CD4-positive, alpha-beta T cell treated with Interleukin-2 at 100 ng/mL for 4 hours (primary cell): ENCODE measurements at places on chromosomes 16 and 17.

DNA sequence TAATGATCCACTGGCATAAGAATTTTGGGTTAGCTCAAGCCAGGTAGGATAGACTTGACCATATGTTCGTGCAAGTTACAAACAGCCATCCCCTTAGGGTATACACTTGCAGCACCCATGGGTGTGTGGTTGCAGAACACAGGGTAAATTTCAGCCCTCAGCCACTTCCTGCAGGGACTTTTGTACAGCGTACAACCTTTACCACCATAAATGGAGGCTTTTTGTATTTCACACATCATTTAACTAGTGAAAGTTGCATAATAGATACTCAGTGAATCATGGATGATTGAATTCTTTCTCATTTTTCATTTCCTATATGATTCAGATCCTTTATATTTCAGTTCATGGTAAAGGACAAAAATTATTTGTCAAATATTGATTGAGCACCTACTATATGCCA is 473.9 kb downstream of the CDH13 start:
- DNase-seq, result no peak

- DNase-seq, result no peak
These were observed 17.3 kb upstream of the ENDOV start for GRCh38 chr17:80397686-80398085.

DNA sequence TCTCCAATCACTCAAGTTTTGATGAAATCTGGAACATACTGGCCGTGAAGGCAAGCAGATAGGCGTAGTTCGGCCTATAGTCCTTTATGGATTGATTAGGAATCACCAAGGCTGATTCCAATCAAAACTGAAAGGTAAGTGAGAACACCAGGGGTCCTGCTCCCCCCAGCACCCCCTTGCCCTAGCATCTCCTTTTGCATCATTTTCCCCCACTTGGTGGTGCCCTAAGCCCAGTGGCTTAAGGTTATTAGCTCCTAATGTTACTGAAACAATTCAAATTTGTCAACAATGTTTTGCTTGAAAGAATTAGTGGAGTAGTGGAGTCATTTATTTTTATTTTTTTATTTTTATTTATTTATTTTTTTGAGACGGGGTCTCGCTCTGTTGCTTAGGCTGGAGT is 4.9 kb downstream of the SLFN14 start:
- DNase-seq, result no peak

DNA sequence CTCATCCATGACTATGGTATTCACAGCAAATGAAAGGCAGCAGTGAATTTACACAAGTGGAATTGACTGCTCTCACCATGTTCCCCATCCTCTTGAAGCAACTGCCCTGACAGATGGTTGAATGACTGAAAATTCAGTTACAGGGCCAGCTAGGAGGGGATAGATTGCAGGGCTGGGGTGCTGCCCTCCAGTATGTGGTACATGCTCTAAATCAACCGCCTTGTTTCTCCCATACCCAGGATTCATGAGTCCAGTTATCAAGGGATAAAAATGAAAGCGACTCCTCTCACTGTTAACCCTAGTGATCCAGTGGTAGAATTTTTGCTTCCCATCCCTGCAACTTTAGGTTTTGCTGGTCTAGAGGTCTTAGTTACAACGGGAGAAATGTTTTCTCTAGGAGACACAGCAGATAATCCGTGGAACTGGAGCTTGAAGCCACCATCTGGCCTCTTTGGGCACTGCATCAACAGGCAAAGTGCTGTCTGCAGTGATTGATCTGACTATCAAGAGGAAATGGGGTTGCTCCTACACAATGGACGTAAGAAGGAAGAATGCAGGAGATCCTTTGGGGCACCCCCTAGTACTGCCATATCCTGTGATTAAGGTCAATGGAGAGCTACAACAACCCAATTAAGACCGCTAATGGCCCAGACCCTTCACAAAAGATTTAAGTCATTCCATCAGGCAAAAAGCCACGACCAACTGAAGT is 32.0 kb downstream of the SCPEP1 start:
- DNase-seq, result peak; percentile 49

DNA sequence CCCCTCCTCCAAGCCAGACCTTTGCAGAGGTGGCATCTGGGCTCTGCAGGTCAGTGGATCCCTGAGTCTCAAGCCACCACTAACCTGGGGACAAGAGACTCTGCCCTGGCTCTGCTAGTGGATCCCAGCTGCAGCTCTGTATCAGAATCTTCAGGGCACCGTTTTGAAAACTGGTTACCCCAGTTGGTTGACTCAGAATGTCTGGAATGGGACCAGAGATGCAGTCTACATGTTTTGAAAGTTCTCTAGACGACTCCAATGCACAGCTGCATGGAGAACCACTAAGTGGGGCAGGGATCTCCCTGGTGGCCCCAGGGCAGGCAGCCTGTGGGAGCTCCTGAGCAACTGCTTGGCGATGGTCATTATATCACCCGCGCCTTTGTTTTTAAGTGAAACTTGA is 34.1 kb upstream of the ADORA2B start:
- DNase-seq, result no peak

GRCh38 chr17:4789701-4789950 is 862 bp downstream of the GLTPD2 start:
- DNase-seq, result no peak

- DNase-seq, result peak; percentile 18
These were observed 421 bp downstream of the STAT3 start for GRCh38 chr17:42387661-42388380.

- DNase-seq, result no peak
These were observed 15.2 kb downstream of the NUP93 start for GRCh38 chr16:56744996-56745640.

GRCh38 chr16:54696970-54697369 is 233.7 kb upstream of the IRX5 start:
- DNase-seq, result no peak

DNA sequence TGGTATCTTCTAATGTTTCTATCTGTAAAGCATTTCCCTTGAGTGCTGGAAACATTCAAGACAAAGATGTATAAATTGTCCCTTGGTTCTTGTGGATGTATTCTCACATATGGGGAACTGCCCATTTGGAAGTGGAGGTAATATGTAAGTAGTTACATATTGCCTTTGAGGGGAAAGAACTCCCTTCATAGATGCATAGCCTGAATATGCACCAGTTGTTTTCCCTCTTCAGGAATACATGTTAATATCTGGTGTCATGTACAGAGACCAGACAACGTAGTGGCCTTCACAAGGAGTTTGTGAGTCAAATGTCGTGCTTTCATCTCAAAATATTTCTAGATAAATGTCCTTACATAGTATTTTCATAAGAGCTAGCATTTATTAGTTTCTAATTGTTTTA is 213.5 kb downstream of the BCAS3 start:
- no peak for DNase-seq

DNA sequence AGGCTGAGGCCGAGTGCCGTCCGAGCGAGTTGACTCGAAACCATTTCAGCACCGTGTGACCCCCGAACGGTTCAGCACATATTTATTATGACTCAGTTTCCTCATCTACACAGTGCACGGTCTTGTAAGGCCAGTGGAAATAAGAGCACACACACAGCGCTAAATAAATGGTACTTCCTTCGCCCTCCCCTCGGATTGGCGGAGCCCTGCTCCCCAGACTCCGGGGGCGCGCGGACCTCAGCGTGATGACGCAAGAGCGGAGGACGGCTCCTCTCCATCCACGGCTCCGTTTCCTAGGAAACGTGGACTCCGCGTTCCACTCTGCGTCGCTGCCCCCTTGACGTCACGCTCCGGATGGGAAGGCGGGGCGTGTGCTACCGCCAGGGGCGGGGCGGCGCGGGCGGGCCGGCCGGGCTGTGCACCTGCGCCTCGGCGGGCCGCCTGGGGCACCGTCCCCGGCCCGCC is at the start of gene PARD6A:
Gene PARD6A (plus strand): TSS at position 397 of the 465 bp plus-strand sequence. CDS start 79 bp downstream, outside the sequence.
- peak; percentile 97 for DNase-seq

- no peak for DNase-seq
These were observed 616 bp downstream of the PTX4 start for GRCh38 chr16:1488054-1488601.

GRCh38 chr17:4617090-4617489 is 24.4 kb downstream of the ALOX15 start:
- DNase-seq, result no peak

DNA sequence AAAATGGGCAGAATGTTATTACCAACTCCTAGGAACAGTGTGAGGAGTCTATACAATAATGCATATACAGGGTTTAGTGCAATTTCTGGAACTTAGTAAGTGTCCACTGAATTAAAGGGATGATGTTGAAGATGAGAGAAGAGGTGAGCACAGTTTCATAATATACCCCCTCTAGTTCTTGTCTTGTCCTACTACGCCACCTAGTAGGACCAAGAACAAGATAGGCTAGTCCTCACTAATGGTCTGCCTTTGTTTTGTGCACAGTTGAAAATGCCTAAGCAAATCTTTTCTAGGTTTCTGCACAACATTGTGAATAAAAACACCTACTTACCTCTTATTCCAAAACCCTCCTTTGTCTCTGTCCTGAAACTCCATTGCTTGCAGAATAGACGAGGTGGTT is 670.2 kb downstream of the CDH8 start:
- DNase-seq, result no peak

- DNase-seq, result peak; percentile 92
These were observed 1.7 kb downstream of the SLFN5 start for GRCh38 chr17:35244341-35245195.

DNA sequence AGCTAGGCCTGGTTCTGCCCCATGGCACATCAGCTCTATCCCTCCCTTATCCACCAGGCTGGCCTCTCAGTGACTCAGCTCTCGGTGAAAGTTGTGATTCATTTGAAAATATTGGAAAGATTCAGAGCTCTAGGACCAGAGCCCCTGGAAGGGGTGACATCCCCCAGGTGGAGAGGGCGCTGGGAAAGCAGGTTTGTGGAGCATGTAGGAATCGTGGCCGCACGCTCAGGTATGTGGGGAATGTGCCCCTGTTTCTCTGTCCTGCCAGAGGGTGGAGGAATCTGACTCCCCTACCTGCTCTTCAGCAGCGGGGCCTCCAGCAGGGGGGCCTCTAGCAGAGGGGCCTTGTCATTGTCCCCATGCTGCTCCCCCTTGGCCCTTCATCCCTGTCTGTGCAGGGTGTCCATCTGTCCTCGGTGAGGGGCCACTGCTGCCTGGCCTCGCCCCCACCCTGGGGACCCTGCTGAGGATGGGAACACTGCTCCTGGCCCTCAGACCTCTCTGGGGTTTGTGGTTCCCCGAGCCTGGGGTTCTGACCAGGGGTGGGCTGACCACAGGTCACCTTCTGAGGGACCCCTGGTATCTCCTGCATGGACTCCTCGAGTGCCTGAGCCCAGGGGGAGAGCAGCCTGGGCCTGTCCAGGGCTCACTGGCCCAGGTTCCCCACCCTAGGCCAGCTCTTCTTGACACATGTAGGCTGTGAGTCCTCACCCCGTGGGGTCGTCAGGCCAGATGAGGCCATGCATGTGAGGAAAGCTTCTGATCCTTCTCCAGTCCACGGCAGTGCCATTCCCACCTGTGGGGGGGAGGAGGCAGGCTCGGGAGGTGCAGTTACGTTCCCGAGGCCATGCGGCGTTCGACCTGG is 47.5 kb downstream of the NT5M start:
- DNase-seq, result no peak

DNA sequence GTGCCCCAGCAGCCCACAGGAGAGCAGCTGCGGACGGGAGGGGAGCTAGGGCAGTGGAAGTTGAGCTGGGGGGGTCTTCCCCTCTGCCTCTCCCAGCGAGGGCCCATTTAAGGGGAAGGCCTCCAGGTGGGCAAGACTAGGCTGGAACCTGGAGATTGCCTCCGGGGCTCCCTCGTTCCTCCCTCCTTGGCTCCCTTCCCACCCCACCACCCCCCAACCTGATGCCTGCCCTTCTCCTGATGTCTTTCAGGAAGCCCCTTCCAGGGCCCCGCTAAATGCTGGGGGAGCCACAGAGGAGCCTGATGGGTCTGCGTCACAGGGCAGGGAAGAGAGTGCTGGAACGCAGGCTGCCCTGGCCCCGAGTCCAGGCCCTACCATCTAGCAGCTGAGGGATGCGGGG is 16.7 kb downstream of the ADGRG1 start:
- DNase-seq, result no peak

DNA sequence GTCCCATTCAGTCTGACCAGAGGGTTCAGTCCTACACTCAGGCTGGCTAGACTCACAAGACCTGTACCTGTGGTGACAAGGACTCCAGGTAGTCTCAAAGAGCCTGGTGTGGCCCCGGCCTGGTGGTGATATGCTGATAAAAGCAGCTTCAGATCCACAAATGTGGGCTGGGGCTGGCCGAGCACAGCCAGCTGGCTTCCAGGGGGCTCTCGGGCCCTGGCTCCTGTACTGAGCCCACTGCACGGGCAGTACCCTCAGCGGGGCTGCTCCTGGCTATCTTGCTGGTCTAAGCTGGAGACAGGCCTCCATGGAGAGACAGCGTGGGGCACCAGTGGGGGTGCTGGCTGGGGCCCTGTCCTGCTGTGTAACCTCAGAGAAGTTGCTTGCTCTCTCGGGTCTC is 4.3 kb downstream of the SMIM5 start:
- DNase-seq, result no peak

DNA sequence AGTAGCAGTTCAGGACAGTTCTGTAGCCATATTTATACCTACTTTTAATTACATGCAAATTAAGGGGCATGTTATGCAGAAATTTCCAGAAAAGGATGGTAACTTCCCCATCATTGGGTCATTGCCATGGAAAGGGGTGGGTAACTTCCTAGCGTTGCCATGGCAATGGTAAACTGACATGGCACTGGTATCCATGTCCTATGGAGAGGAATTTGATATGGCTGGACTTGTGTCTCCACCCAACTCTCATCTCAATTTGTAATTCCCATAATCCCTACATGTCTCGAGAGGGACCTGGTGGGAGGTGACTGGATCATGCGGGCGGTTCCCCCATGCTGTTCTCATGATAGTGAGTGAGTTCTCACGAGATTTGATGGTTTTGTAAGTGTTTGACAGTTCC is 35.6 kb upstream of the CACNG4 start:
- no peak for DNase-seq

- no peak for DNase-seq
These were observed 1.9 kb upstream of the NAT9 start for GRCh38 chr17:74777901-74778515.

DNA sequence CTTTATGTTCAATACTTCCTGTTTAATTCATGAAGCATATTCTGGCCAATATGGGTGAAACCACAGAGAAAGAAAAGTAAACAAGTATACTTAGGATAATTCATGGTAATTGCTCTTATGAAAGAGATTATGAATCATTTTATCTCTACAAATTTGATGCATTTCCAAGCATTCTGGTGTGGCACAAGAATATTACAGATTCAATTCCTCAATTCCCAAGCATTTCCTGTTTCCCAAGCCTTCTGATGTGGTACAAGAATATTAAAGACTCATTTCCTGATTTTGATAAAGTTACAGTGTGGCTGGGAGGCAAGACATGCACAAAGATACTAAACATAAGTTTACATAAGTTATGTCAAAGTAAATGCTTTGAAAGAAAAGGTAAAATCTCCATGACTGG is 126.1 kb upstream of the NUDT7 start:
- no peak for DNase-seq

- DNase-seq, result no peak
These were observed 25.8 kb downstream of the CRISPLD2 start for GRCh38 chr16:84845496-84846002.

DNA sequence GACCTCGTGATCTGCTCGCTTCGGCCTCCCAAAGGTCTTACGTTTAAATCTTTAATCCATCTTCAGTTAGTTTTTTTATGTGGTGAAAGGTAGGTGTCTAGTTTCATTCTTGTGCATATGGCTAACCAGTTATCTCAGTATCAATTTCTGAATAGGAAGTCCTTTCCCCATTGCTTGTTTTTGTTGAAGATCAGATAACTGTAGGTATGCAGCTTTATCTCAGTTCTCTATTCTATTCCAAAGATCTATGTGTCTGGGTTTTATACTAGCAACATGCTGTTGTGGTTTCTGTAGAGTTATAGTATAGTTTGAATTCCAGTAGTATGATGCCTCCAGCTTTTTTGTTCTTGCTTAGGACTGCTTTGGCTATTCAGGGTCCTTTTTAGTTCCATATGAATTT is 65.2 kb downstream of the TNFRSF13B start:
- DNase-seq, result no peak
